ENCODE measurements at places on chromosomes 11 and 22. TPM values are rescaled to one million over a fixed set of nuclear protein-coding genes. Genes with fewer than 3 reads are reported as not detected.

GRCh38 chr11:126188332-126189108, 22.9 kb downstream of the RPUSD4 start:
- DNase-seq, result no peak

- DNase-seq, result no peak
Observed at GRCh38 chr11:100536979-100537378, 150.1 kb upstream of the ARHGAP42 start.

- DNase-seq, result no peak
Observed at GRCh38 chr22:20644071-20644642, 129.8 kb upstream of the SERPIND1 start.

- DNase-seq, result no peak
Observed at GRCh38 chr11:2097998-2098690, 41.0 kb downstream of the IGF2 start.

DEPDC7 gene
- 0.84 TPM for total RNA-seq

FAM227A gene
- total RNA-seq, result 0.71 TPM

ACRV1 gene
- total RNA-seq, result not detected
